ENCODE measurements at places on chromosomes 4 and X.
A peak's percentile ranks its signal among the peaks of the same experiment; 100 is the strongest.

DNA sequence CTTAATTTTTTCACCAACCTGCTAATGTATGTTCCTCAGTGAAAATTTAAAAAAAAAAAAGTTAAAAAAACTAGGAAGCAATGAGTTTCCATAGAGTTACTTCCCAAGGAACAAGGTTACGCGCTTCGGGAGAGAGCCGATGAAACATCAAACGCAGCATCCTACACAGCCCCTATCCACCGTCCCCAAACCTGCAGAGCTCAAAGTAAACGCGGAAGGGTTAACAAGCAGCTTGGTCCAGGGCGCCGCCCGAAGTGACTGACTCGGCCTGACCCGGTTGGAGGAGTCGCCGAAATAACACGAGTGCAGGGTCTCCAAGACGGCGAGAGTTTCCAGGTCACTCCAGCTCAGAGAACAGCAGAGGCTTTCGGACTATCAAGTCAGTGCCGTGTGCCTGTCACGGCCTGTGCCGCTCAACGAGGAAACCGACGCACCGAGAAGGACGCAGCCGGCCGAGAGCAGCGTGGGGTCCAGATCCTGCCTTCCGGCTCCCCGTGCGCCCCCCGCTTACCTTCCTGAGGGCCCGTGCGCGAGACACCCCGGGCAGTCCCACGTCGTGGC is 512 bp downstream of the NOP14 start:
- DNase-seq: no peak

DNA sequence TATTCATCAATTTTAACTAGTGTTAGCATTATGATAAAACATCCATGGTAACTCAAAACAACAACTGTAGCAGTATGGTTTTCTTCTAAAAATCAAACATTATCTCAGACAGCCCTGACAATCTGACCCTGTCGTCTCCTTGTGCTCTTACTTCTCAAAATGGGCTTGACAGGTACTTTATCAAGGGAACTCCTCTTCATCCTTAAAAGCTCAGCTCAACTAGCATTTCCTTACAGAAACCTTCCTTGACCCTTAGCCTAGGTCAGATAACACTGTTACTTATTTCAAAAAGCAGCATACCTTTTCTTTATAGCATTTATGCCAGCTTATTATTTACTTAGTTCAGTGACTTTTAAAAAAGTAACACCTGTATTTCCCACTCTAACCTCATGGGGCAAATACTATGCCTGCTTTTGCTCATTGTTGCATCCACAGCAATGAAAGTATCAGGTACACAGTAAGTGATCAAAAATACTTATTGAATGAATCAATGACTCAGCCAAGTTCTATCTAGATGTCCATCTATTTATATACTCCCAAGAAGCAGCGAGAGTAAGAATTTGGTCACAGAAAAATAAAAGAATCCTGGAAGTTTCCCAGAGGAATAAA is 41.9 kb downstream of the ADAMTS3 start:
- DNase-seq: no peak

- no peak for DNase-seq
Observed at GRCh38 chr4:100497791-100498190, 20.0 kb downstream of the EMCN start.

- no peak for DNase-seq
Observed at GRCh38 chr4:21763855-21764254, 184.7 kb downstream of the KCNIP4 start.

DNA sequence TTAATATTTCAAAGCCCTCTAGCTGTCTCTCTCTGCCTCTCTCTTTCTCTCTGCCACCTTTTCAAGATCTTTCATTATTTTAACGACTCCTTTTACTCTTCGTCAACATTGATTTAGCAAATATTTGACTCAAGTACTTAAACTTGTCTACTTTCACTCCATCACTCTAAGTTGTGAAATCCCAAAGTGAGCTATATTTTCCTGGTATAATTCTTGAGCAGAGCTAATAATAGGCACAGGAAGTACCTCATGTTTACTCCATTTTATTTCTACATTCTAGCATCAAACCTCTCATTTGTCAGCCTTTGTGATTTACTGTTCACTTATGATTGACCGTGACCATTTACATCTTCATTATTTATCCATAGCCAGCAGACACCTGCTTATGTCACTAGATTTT is 482.5 kb downstream of the RPA4 start:
- DNase-seq: no peak

- no peak for DNase-seq
Observed at GRCh38 chrX:108610141-108610540, 126.2 kb downstream of the IRS4 start.

DNA sequence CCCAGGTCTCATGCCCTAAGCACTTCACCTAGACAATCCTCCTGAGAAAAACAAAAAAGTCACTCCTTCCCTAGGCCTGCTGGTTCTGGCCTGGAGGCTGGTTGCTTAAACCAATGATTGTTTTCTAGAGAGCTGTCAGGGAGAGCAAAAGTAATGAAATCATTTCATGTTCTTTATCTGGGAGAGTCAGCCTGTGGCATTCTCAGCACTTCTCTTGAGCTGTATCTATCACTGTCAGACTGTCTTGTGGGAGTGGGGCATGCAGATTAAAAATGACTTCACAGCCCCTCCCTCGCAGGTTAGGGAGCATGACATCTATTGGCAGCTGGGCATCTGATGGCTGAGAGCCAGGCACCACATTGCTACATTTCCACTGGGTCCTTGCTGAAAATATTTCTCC is 20.4 kb upstream of the TMEM154 start:
- no peak for DNase-seq

DNA sequence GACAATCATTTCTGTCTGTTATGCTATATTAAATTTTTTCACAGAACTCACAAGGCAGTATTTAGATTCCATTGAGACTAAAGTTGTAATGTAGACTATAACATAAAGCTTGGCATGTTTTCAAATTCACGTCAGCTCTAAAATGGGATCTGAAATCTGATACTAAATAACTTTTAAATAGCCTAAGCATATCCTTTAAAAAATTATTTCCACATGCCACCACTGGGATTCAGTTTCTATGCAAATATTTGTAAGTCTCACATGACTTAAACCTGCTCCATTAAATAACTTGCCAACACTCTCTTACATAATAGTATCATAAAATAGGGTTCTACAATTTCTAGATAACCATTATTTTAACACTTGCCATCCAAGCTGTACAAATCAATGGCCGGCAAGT is 32.4 kb downstream of the KLHL8 start:
- DNase-seq: no peak

DNA sequence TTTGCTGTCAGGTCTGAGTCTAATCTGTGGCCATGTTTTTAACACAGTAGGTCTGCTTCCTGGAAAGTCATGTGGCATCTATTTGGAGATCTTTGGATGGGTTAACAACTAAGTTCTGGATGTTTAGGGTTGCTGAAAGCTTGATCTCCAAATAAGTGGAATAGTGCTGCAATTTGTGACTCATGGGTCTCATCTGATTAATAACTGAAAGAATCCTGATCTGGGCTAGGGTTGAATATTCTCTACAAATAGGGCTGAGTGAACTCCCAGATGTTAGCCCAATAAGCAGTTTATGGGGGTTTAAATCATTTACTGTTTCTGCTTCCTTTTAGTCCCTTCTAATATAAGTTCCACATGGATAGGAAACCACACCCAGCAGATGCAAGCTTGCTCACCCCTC is 23.1 kb downstream of the CT47C1 start:
- no peak for DNase-seq

DNA sequence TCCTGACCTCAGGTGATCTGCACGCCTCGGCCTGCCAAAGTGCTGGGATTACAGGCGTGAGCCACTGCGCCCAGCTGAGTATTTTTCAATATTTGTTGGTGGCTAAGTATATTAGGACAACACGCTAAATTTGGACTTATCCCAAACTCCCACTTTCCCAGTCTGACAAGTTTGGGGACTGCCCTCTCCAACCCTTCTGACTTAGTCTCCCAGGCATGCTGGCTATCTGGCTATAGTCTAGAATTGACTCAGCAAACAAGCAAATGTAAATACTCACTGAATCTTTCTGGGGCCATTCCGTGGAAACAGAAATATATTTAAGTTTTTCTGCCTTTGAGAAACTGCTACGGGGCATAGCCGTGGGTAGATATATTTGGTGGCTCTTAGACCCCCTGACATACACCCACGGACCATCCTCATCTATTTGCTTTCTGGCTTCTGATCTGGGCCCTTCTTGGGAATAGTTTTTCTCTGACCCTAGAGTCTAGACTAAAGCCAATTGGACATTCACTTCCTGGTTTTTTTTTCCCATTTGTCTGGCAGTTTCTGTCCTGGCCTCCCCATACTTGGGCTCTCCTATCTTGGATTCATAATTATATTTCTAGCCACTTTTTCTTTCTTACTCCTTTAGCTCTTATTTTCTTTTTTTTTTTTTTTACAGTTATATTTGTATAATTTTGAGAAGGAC is 11.3 kb upstream of the DOCK11 start:
- DNase-seq: no peak

DNA sequence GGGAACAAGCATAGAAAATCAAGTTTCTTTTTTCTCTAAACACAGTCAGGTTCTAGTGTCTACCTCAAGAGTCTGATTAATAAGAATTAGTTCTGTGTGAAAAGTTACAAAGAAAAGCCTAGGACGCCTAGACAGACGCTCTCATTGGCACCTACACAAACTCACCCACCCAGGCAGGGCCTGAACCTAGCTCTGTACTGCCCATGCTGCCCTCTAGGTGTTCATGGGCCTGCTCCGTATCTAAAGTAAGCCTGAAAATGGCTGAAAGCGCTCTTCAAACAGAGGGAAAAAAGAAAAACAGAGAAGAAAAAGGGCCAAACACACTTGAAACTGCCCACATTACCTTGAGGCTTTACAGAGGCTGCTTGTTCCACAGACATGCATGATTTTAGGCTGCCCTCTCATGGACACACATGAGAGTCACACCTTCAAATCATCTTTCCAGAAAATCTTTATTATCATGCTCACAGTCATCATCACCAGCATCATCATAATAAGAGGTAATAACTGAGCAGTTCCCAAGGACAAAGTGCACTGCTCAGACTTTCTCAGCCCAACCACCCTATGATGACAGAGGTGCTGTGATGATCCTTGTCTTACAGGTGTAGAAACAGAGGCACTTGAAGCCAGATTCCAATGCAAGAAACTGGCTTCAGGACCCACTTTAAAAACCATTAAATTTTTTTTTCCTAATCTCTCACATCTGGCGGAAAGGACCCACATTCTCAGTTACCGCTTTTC is 49.6 kb downstream of the MAP7D2 start:
- peak; percentile 0 for DNase-seq

DNA sequence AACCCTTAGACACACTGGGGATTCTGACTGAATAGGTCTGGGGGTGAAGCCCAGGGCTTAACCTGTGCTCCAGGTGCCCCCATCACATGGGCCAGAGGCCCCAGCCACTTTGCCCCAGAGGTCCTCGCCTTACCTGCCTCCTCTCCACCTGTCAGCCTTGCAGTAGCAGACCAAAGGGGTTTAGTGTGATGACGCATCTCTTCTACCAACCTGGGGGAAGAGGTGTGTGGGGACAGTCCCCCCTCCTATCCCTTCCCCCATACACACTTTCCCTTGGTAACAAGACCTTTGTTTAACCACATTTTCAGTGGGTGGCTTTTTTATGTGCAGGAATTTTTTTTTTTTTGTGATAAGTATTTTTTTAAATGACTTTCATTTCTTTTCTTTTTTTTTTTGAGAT is 6.3 kb downstream of the CLCN4 start:
- no peak for DNase-seq

DNA sequence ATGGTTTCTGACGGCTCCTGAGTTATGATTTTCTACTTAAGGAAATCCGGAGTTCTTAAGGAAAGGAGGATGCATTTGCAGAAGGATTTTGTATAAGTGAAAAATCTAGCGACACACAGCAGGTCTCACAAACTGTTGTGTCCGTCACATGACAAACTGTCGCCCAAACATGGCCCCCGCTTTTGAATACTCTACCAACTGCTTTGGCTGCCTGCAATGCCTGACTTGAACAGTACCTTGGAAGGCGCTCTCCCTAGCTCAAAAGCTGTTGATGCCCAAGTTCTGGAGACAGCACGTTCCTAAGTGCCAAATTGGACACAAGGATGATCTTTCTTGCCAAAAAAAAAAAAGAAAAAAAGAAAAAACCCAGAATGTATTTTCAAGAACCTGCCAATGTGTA is 103.2 kb downstream of the ENPP6 start:
- DNase-seq: no peak

GRCh38 chr4:76658231-76659102 is 223.4 kb downstream of the SHROOM3 start:
- DNase-seq: no peak

GRCh38 chrX:151753313-151754046 is 18.9 kb downstream of the CNGA2 start:
- DNase-seq: no peak

DNA sequence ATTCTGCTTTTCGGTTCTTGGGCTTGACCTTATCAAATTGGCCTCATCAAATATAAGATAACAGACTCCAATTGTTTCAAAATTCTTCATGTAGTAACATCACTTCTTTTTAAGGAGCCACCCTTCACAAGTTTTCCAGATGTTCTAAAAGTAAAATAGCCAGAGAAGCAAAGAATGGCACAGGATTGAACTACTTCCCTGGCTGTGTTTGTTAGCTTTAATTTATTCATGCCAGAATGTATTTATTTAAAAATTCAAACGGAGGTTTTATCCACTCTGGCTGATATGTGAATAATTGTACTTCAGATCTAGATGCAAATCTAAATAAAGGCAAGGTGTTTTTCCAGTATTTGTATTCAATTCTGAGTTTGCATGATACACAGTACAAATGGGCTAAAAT is 581.3 kb upstream of the TENM3 start:
- no peak for DNase-seq

- no peak for DNase-seq
Observed at GRCh38 chrX:41490446-41490845, 43.3 kb downstream of the NYX start.

DNA sequence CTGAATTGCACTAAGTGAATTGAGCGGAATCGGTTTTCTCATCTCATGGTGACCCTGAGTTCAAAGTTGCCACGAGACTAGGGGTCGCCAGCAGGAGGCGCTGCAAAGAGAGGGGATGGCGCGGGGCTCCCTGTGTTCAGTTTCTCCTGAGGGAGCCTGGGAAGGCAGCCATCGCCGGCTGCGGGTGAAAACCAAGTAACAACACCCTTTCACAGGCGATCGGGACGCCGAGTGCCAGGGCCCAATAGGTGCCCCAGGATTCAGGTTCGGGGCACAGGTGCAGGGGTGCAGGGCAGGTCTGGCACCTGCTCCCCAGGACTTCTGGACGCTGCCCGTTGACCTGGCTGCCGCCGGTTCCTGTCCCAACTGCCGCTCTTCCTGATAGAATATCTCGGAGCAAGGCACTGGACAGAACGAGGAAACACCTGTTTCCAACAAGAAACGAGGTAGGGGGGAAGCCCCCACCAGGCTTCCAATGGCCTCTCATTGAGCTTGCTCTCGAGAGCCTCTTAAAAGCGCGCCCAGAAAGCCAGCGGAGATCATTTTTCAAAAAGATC is 1.1 kb upstream of the FGF16 start:
- DNase-seq: no peak

GRCh38 chrX:10576186-10576585 is 44.2 kb downstream of the MID1 start:
- no peak for DNase-seq

- no peak for DNase-seq
Observed at GRCh38 chrX:100368167-100368566, 41.9 kb downstream of the PCDH19 start.
